NCI-H2171 treated with DMSO at 0.1 percent for 48 hours (cell line): ENCODE measurements at places on chromosomes 3 and 15.
A peak's percentile ranks its signal among the peaks of the same experiment; 100 is the strongest.

DNA sequence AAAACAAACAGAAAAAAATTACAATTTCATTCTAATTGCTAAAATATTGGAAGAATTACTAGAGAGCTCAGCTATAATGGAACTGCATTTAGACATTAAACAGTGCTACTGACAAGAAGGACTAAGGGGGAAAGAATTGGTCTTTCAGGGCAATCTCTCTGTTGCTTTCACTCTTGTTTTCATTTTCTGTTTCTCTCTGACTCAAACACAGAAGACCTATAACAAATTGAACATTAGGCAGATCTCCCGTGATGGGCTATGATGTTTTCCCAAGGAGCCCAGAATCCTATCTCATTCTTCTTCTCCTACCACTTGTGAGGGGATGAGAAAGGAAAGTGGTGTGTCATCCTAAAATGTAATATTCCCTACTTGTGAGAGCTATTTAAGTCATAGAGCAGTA is 358.0 kb upstream of the TGFBR2 start:
- no peak for DNase-seq

- DNase-seq = no peak
Measured at GRCh38 chr3:15646851-15647511, 45.4 kb downstream of the BTD start.

DNA sequence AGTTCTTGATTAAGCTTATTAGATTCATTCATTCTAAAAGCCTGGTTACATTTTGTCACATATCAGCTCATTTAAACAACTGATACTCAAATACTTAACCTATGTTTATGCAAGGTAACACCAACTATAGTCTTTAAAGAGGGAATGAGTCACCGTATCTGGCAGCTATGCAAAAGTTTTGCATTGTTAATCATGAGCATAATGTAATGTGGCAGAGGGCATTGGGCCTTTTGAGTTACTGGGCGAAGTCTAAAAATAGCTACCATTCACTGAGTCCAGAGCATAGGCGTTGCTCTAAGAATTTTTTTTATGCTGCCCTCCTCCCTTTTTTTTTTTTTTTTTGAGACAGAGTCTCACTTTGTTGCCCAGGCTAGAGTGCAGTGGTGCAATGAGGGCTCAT is 277.7 kb upstream of the ZNF717 start:
- no peak for DNase-seq

DNA sequence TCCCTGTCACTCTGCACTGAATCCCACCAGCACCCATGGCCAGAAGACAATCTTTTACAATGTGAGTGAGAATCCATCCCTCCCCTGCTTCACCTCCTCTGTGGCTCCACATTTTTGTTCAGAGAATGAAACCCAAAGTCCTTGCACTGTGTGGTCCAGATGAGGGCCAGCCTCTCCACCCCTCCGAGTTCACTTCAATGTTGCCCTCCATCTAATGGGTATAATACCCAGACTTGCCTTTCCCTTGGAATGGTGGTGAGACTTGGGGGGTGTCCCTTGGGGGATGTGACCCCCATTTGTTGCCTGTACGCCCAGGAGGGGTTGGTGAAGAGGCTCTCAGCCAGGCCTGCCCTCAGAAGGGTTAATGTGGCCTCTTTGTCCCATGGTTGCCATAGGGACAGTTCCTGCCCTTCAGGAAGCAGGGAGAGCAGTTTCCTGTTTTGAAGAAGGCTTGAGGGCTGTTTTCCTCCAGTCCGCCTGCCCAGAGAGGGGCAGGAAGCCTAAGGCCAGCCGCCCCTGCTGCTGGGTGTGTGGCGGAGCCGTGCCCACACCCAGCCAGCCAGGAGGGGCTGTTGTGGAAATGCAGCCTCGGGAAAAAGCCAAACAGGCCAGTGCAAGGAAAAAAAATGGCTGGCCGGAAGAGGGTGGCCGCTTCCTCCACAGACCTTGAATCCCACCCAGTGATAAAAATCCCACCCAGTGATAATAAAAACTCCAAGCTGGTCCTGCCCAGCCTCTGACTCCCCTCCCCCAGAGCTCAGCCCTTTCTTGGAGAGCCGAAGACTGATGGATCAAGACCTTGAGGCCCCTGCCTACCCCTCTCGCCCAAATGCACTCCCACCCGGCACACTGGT is 14.6 kb upstream of the FGD5 start:
- no peak for DNase-seq

- DNase-seq = peak; percentile 61
Measured at GRCh38 chr15:93072411-93073394, 16.3 kb downstream of the RGMA start.

- DNase-seq = no peak
Measured at GRCh38 chr15:39777496-39777895, 5.1 kb downstream of the FSIP1 start.

DNA sequence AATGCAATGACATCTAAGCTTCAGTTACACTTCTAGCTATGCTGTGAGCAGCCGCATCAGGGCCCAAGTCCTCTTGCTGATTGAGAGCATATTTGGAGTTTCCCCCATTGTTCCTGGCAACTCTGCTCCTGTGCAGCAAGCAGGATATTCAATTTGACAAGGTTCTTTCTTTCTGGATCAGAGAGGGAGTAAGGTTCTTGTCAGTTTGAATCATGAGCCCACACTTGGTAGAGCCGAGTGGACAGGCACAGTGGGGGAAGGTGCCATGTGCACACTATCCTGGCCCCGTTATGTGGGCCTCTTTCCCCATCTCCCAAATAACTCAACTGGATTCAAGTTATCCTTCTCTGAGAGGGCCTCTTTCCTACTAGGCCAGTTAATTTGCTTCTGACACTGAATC is 385.4 kb downstream of the ZIC1 start:
- DNase-seq = no peak

GRCh38 chr3:19263606-19264005 is 115.3 kb downstream of the KCNH8 start:
- DNase-seq = no peak

DNA sequence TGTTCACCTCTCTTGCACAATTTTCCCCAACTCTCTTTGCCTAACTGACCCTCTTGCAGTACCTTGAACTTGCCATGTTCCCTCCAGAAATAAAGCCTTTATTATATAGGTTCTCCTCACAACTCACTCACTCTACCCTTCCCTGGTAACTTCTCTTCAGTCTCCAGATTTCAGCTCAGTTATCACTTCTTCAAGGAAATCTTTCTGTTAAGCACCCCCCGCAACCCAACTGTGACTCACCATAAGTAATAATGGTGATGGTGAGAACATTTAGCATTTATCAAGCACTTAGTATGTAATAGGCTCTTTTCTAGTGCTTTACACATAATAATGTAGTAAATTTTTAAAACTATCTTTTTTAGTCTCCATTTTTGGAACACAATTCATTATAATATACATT is 8.1 kb upstream of the OR5K1 start:
- DNase-seq = no peak

- peak; percentile 58 for DNase-seq
Measured at GRCh38 chr15:90001683-90002427, 731 bp downstream of the ZNF710 start.

GRCh38 chr3:123008840-123009239 is 18.7 kb downstream of the SEMA5B start:
- no peak for DNase-seq

GRCh38 chr3:75248974-75249373 is 415.2 kb upstream of the FRG2C start:
- DNase-seq = no peak

DNA sequence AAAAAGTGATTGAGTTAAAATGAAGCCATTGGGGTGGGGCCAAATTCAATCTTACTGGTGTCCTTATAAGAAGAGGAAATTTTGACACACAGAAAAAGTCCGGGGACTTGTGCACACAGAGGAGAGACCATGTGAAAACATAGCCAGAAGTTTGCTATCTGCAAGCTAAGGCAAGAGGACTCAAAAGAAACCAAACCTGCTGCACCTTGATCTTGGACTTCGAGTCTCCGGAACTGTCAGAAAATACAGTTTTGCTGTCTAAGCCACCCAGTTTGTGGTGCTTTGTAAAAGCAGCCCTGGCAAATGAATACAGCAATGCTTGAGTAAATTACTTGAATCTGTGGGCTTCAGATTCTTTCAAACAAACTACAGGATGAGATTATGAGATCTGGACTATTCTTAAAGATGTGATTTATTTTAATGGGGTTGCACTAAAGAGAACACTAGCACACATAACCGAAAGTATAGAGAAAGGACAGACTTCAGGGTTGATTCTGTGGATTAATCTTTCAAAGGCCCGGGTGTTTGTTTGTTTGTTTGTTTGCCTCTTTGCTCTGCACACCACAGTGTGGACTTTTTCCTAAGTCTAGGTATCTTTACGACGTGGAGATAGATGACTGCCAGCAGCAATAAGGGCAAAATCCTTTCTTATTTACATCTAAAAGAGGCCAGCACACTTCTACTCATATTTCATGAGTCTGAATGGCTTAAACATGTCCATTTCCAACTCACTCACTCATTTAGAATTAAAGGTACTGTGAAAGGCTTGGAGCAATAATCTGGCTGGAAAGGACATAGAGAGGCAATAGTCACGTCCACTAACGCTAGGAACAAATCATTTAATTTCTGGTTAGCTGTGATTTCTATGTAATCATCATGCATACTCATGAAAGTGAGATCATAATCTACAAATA is 53.9 kb upstream of the SSR3 start:
- no peak for DNase-seq

DNA sequence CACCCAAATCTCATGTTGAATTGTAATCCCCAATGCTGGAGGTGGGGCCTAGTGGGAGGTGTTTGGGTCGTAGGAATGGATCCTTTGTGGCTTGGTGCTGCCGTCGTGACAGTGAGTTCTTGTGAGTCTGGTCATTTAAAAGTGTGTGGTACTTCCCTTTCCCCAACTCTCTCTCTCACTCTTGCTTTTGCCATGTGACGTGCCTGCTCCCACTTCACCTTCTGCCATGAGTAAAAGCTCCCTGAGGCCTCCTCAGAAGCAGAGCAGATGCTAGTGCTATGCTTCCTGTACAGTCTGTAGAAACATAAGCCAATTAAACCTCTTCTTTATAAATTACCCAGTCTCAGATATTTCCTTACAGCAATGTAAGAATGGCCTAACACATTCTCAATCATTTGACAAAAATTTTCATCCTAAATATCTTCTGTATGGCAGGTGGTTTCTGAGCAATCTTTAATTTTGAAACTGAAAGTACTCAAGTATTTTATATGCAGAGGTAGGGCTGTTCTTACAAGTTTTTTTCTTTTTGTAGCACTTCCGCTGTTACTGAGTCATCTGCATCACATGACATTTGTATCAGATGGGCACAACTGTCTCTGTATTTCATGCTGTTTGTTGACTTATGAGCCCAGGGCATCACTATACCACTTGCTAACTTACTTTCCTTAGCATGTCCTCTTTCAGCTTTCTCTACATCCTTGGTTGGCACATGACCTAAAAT is 8.8 kb downstream of the RPL39L start:
- peak; percentile 9 for DNase-seq

DNA sequence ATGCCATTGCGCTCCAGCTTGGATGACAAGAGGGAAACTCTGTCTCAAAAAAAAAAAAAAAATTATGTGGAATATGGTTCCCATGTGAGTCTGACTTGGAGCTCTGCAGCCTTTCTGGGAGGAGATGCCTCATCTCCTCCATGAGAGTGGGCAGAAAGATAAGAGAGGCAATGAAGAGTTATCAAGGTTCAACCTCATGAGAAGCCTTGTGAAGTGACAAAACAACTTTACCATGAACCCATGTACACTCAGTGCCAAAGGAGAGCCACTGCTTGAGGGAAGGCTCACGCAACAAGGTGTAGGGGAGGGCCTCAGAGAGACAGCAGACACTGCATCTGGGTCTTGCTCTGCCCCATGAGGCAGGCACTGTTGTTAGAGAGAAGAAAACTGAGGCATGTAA is 75.7 kb downstream of the CD200R1L start:
- DNase-seq = no peak
